ENCODE measurements at places on chromosomes 1 and 21. TPM values are rescaled to one million over a fixed set of nuclear protein-coding genes. Genes with fewer than 3 reads are reported as not detected.

DNA sequence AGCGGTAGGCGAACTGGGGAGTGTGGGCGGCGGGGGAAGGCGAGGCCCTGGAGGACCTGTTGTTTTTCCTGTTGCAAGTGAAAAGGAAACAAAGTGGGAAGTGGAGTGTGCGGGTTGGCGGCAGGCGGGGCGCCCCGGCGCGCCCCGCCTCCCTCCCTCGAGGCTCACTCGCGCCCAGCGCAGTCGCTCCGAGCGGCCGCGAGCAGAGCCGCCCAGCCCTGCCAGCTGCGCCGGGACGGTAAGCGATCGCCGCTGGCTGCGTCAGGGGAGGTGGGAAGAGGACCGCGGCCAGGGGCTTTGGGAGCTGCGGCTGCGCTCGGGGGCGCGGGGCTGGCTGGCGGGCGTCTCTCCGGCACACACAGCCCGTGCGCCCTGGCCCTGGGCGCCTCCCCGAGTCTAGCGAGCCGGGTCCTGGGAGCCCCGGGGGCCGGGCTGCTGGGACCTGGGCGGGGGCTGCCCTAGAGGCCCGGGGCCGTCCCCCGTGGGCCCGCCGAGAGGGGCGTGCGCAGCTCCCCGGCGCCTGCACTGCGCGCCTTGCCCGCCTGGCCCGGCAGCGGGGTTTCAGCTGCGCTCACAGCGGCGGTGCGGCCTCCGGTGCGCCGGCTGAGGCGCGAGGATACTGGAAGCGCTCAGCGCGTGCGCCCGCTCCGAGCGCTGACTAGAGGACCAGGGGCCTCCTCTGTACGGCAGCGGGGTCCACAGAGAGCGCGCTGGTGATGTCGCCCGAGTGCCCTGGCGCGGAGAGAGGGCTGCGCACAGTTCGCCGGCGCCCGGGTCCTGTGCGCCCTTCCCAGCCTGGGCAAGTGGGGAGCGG is at the start of gene PIK3CD:
PIK3CD (plus strand) TSS at position 167 of the 814 bp plus-strand sequence. CDS start 58,725 bp downstream, outside the sequence.
- DNase-seq = peak; percentile 29

DNA sequence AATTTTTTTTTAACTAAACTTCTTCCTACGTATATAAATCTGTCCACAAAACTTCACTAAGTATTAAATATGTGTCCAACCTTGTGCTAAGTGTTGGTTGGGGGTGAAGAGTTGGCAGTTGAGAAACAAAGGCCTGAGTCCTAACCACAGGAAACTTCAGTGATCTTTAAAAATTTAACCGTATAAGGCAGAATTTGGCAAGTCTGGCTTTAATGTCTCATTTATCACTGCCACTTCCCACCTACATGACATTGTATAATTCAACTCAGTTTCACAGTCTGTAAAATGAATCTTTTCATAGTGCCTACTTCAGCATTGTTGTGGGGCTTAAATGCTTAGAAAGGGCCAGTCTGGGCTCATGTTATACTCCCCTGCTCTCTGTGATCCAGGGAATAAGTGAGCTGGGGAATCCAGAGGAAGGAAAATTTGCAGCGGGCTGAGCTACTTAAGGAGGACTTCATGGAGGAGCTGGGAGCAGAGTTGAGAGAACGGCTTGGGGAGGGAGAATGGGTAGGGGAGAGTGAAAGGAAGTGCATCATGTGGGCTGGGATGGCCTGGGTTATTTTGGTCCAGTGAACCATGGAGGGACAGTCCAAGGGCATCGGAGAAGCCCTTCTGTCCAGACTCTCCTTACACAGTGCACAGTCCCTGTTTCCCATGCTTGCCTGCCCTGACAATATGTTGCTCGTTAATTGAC is 14.5 kb downstream of the IFNAR2 start:
- DNase-seq = no peak

DNA sequence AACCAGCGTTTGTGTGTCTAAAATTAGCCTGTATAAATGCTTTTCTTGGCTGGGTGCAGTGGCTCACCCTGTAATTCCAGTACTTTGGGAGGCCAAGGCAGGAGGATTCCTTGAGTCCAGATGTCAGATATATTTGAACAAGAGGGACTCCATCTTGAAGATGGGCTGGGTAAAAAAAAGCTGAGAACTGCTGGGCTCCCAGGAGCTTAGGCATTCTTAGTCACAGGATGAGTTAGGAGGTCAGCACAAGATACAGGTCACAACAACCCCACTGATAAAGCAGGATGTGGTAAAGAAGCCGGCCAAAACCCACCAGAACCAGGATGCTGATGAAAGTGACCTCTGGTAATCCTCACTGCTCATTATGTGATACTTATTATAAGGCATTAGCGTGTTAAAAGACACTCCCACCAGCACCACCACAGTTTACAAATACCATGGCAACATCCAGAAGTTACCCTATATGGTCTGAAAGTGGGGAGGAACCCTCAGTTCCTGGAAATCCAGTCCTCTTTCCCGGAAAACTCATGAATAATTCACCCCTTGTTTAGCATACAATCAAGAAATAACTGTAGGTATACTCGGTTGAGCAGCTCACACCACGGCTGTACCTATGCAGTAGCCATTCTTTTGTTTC is 36.2 kb upstream of the ZNF496 start:
- peak; percentile 87 for DNase-seq

The ATF3 gene
- 5.1 TPM for total RNA-seq

DNA sequence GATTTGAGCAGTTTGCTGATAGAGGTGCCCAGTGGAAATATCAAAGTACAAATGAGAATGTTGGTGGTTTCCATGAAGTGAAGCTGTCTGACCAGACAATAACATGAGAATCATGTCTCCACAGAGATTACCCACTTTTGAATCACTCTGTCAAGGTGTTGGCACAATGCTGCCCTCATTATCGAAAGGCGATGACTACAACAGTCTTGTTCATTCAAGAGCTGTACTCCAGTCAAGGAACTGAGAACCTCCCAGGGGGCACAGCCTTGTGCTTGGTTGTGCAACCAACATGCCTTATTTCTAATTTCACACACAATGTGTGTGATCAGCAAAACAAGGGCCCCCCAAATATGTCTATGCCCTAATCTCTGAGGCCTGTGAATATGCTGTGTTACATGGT is 35.7 kb downstream of the ETS2 start:
- DNase-seq = no peak

- no peak for DNase-seq
Measured at GRCh38 chr1:61708953-61709907, 15.7 kb downstream of the TM2D1 start.

DNA sequence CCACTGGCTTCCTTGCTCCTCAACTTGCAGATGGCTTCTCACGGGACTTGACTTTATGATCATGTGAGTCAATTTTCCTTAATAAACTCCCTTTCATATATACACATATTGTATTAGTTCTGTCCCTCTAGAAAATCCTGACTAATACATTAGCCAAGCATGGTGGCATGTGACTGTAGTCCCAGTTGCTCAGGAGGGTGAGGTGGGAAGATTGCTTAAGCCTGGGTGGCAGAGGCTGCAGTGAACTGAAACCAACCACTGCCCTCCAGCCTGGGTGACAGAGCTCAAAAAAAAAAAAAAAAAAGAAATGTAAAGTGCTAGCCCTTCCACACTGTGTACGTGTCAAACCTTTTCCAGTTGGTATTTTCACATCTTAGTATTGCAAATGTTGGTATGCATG is 857.0 kb downstream of the LTN1 start:
- DNase-seq = peak; percentile 54
